Myometrial cell (primary cell): ENCODE measurements at places on chromosomes 6 and 20. TPM values are rescaled to one million over a fixed set of nuclear protein-coding genes. Genes with fewer than 3 reads are reported as not detected.

DPM1 gene
- 67.2 and 92.0 TPM in 2 replicates for total RNA-seq

SPATA25 gene
- not detected in 2 replicates for total RNA-seq

FGD2 gene
- total RNA-seq: not detected in 2 replicates

TGM3 gene
- not detected in 2 replicates for total RNA-seq

SMOC2 gene
- total RNA-seq: not detected in 2 replicates

ENPP5 gene
- not detected in 2 replicates for total RNA-seq

OLIG3 gene
- total RNA-seq: not detected in 2 replicates

DHX16 gene
- total RNA-seq: 27.4 and 34.2 TPM in 2 replicates

HLA-DMB gene
- total RNA-seq: not detected in 2 replicates
